Left renal pelvis (tissue), 4 donors: ENCODE measurements at places on chromosomes 16 and 17. TPM values are rescaled to one million over a fixed set of nuclear protein-coding genes. Genes with fewer than 3 reads are reported as not detected.

LMF1 gene
- 13.7 TPM for polyA plus RNA-seq

AGRP gene
- polyA plus RNA-seq = 0.34 TPM

TP53TG3B gene
- not detected for polyA plus RNA-seq

WDR81 gene
- polyA plus RNA-seq = 10.5 TPM

PRR11 gene
- 17.5 TPM for polyA plus RNA-seq

MAF gene
- 52.6 TPM for polyA plus RNA-seq

ABCC3 gene
- 12.2 TPM for polyA plus RNA-seq

SRP68 gene
- 87.6 TPM for polyA plus RNA-seq

MEOX1 gene
- polyA plus RNA-seq = 20.5 TPM

TMED6 gene
- polyA plus RNA-seq = 3.3 TPM

GRCh38 chr16:22213801-22214200 is 7.7 kb downstream of the EEF2K start:
- no peak for DNase-seq

DNA sequence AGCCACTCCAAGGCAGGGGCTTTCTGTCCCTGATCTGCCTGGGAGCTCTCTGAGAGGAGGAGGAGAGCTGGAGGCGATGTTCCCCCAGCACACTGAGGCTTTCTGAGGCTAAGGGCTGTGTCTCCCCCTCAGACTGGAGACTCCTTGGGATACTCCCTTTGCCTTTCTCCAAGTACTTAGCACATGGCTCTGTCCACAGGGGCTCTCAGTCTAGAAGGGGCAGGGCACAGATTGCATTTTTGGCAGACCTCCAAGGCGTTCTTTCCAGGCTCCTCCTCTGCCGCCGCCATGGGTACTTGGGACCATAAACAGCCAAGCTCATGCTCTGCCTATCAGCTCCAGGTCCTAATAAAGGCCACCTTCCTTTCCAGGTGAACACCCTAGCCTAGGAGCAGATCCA is 1.8 kb upstream of the GIP start:
- no peak for DNase-seq

GRCh38 chr16:89037261-89038152 is 56.1 kb upstream of the ACSF3 start:
- peak; percentile 31 for DNase-seq

DNA sequence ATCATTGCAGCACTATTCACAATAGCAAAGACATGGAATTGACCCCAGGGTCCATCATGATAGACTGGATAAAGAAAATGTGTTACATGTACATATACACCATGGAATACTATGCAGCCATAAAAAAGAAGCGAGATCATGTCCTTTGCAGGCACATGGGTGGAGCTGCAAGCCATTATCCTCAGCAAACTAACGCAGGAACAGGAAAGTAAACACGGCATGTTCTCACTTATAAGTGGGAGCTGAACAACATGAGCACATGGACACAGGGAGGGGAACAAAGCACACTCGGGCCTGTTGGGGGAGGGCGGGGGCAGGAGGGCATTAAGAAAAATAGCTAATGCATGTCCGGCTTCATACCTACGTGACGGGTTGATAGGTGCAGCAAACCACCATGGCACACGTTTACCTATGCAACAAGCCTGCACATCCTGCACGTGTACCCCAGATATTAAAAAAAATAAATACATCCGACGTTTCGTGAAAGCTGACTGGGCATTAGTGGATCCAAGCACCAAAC is 28.9 kb downstream of the ZNF778 start:
- no peak for DNase-seq

- no peak for DNase-seq
Measured at GRCh38 chr17:60436676-60437075, 14.4 kb downstream of the CHCT1 start.

DNA sequence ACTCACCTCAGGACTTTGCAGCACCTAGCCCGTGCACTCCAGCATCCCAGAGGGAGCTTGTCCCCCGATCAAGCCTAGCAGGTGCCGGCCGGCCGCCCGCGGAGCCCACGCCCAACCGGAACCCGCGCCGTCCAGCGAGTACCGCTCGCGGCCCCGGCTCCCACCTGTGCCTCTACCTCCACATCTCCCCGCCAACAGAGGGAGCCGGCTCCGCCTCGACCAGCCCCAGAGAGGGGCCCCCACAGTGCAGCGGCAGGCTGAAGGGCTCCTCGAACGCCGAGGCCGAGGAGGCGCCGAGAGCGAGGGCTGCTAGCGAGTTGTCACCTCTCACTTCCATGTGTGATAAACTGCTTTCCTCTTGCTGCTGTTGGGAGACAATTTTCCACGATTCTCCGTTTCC is 41.1 kb upstream of the DHRS7B start:
- no peak for DNase-seq

DNA sequence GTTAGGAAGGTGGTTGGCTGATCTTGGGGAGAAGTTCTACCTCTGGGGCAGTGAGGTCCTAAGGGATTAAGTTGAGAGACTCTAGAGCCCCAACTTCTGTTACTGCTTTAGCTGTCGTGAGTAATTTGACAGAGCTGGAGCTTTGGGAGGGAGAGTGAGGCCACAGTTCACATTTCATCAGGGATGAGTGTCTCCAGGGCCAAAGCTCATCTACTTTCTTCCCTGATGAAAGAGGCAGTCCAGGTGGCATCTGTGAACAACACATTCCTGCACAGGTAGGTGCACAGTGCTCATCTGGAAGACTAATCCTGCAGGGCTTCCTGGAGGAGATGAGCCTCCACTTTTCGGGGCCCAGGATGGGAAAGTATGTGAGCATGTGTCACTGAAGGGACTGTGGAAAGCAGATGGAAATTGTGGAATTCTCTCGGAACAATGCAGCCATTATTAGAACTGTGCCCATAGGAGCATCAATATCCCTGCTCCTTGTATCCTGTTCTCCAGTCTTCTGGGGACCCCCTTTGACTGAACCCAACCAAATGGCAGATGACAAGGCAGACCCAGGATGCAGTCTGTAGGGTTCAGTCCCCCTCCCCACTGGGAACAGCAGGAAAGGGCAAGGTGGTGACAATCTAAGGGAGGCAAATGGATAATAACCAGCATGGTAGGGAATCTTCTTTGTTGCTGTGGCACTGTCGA is 9.0 kb downstream of the DYNLL2 start:
- no peak for DNase-seq

DNA sequence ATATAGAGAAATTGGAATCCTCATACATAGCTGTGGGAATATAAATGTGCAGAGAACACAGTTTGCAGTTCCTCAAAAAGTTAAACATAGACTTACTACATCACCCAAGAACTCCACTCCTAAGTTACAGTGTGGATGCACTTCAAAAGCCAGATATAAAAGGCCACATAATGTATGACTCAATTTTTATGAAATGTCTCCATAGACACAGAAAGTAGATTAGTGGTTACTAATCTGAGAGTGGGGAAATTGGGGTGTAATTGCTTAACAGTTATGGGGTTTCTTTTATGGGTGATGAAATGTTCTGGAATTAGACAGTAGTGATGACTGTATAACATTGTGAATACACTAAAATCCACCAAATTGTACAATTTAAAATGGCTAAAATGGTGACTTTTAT is 60.9 kb downstream of the CACNG1 start:
- no peak for DNase-seq

DNA sequence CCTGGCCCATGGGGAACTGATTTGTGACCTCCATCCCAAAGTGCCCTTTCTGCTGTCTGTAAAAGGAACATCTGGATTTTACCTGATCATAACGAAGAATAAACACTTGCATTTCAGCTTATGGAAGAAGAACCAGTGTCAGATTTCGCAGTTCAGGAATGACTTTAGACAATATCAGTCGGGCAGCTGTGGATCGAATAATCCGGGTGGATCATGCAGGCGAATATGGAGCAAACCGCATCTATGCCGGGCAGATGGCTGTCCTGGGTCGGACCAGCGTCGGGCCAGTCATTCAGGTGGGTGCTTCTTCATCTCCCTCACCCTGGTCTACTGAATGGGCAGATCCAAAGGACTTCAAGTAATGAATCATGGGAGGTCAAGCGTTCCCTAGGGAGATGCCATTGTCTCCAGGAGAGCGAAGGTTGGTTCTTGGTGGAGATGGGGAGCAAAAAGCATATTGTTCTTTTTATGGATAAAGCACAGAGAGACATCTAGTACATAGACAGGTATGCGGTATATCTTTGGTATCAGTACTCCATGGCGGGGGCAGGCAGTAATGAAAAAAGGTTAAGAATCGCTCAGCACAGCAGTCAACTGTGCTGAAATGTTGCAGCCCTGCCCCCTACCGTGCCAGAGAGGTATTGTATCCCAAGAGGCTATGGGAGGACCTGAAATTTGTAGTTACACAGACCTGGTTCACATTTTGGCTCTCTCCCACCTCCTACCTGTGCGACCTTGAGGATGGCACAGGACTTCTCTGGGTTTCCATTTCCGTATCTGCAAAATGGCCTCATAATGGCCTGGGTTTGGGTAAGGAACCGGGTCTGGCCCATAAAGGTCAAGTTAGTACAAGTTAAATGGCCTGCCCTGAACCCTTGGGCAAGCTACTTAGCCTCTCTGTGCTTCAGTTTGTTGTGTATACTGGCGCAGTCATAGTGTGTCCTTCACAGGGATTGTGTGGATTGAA is 4.7 kb downstream of the COQ7 start:
- no peak for DNase-seq

DNA sequence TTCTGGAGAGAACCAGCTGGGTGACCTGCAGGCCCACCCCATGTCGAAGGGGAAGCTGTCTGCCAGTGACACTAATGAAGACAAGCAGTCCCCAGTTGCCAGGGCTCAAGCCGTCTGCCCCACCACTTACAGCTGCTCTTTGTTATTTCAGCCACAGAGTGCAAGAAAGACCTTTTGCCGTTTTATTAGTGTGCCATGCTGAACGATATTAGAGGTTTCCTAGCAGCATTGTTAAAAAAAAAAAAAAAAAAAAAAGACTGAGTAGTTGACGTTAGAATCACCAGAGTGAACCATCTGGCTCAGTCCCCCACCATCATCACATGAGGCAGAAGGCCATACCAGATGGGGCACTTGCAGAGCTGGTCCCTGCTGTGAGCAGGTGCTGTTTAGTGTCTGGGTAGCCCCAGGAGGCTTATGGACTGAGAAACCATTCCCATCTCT is 26.5 kb upstream of the SLC39A11 start:
- no peak for DNase-seq

GRCh38 chr16:54106057-54106456 is 180.5 kb downstream of the IRX3 start:
- no peak for DNase-seq

DNA sequence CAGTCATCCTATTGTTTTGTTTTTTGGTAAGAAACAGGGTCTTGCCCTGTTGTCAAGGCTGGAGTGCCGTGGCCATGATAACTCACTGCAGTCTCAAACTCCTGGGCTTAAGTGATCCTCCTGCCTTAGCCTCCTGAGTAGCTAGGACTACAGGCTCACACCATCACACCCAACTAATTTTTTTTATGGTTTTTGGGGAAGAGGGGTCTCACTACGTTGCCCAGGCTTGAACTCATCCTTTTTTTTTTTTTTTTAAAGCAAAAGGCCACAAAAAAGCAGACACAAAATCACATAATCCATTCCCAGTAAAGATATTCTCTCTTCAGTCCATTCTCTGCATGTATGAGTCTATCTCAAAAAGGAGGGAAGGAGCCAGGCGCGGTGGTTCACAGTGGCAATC is 5.5 kb downstream of the SPAG9 start:
- no peak for DNase-seq

- DNase-seq = no peak
Measured at GRCh38 chr16:76532188-76532973, 255.2 kb downstream of the CNTNAP4 start.

- DNase-seq = no peak
Measured at GRCh38 chr16:79991969-79992368, 391.4 kb upstream of the MAF start.

- DNase-seq = no peak
Measured at GRCh38 chr17:28460901-28461300, 12.5 kb upstream of the SLC13A2 start.

DNA sequence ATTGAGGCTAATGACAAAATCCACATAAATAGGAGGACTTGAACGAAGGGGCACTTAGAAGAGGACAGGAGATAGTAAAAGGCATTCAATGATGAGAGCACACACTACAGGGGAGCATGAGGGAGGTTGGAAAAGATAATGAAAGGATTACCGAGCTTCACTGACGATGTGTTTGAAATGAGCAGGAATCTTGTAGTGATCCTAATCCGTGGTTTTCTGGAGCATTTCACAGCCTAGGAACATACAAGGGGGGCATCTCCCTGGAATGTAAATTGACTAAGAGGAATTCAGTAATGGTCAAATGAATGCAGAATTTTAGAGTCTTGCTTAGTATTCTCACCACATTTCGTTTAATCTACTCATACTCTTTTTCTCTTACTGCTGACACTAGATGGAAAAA is 5.2 kb downstream of the ATMIN start:
- DNase-seq = no peak

DNA sequence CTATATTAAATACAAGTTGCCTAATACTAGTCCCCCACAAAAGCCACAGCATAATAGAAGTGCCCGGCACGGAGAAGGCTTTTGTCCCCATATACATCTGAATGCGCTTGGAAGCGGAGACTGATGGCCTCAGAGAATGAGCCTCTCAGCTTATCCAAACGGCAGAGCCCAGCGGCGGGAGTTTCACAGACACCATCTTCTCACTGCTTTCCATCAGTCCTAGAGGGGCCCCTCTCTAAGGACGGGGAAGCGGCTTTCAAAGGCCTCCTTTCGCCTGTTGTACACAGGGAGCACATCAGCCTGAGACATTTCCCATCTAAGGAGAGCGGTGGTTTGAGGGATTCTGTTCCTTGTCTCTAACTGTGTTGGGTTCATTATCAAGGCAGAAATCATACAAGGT is 16.9 kb downstream of the NXN start:
- DNase-seq = no peak

GRCh38 chr16:12758031-12758669 is 45.5 kb downstream of the CPPED1 start:
- DNase-seq = no peak

DNA sequence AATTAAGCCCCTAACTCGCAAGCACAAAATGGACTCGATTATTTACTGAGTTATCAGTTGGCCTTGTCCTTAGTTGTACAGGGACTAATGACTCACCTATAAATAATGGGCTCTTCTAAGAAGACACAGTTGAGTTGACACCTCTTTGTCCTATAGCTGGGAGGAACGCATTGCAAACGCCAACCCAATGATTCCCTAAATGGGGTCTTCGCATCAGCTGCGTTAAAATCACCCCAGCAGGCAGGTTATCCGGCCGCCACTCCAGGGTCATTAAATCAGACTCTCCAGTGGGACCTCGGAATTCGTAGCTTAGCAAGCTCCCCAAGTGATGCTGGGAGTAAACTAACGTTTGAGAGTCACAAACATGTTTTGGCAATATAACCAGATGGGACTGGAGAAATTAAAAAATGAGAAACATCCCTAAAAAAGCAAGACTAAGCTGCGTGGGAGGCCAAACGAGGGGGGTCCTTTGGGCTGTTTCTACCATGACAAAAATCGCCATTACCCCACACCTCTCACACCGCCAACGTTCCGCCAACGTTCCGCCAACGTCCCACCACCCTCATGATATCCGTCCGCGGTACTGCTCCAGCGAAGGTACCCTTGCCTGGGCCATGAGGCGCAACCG is 932 bp upstream of the NFE2L1 start:
- DNase-seq = no peak

- DNase-seq = no peak
Measured at GRCh38 chr16:583815-584591, 5.9 kb upstream of the RAB40C start.

GRCh38 chr16:77469634-77470033 is 34.8 kb upstream of the ADAMTS18 start:
- no peak for DNase-seq
